ENCODE measurements at places on chromosomes 4 and X.

DNA sequence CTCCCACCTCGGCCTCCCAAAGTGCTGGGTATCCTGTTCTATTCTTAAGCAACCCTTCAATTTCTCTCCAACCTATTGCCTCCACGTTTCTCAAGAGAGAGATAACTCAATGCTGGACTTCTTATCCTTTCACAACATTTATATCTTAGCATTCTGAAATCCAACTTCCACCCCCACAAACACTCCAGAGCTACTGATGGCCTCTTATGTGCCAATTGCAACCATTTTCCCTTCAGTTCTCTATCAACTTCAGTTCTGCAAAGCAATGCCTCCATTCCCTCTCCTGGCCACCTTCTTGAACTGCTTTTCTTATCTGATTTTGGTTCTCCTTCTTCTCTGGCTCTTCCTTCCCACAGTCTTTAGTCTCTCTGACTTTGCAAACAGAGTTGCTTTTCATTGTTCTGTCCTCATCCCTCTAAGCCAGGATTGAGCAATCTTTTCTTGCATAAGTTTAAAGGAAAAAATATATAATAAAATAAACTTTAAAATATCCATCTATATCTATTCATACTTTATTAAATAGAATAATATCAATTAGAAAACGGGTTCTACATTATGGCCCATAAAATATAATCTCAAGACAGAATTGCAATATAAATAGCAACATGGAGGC, 3.6 kb upstream of the STBD1 start:
- DNase-seq = no peak

DNA sequence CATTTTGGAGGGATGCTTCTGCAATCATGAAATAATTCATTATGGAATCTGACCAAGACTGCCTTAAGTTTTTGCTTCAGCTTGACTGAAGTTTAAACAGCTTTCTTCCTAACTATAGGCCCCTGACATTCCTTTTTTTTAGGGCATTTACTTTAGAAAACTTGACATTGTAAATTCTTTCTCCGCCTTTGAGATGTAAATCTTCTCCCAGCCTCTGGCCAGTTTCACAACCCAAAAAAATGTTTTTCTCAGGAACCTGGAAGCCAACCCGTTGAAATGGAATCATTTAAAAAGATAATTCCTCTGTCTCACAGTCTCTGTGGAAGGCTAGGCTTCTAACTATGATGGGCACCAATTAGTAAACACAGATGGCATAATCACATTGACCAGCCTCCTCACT, 710.4 kb upstream of the PABPC4L start:
- no peak for DNase-seq

DNA sequence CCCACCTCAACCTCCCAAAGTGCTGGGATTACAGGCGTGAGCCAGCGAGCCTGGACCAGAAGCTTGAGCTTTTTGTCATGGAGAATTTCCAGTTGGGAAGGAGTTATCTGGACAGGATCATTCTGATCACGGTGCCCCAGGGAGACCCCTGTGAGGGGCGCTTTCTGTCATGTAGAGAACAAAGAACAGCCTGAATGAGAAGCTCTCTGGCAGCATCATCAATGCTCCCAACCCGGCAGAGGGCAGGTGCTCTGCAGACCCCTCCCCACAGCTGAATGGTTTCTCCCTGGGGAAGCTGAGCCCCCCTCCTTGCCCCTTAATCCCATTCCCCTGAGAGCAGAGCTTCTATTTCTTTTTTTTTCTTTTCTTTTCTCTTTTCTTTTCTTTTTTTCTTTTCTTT, 7.3 kb upstream of the CSF2RA start:
- no peak for DNase-seq

- no peak for DNase-seq
Measured at GRCh38 chr4:94577136-94577535, 125.4 kb downstream of the PDLIM5 start.

DNA sequence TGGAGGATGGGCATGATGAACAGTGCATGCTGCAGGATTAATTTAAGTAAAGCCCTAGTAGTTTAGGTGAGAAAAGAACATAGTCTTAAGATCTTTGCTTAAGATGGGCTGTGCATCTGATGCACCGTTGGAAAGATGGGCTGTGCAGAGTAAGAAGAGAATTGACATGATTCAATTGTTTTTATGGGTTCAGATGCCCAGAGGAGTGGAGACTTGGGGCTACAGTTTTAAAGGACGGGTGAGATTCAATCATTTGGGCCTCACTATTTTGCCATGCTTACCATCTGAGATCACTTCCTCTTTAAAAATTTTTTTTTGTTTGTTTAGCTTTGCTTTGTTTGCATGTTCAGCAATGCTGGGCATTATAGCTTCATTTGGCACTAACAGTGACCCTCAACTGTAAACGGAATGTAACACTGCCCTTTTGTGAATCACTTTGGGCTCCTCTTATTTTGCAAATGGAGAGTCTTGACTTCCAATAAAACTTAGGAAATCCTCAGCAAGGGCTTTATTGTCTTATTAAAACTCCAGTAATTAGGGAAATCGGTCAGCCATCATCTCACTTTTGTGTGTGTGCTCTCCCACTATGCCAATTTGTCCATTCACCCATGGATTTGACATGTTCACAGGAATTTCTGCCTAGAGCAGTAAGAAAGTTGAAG, 216.1 kb upstream of the TLL1 start:
- no peak for DNase-seq

DNA sequence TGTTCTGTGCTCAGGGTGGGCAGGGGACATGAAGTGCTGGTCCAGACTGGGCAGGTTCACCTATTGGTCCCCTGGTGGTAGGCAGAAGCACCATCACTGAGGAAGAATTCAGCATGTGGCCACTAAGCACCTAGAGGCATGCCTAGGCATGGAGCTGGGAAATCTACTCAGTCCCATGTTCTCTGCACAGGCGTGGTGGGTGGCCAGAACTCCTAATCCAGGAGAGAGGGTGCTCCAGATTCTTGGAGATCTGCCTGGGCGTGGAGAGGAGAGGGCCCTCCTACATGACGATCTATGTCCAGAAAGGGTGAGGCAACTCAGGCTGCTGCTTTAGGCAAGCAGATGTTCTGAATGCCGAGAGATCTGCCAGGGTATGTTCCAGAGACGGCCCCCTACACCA, 44.6 kb upstream of the MAGEC2 start:
- no peak for DNase-seq

DNA sequence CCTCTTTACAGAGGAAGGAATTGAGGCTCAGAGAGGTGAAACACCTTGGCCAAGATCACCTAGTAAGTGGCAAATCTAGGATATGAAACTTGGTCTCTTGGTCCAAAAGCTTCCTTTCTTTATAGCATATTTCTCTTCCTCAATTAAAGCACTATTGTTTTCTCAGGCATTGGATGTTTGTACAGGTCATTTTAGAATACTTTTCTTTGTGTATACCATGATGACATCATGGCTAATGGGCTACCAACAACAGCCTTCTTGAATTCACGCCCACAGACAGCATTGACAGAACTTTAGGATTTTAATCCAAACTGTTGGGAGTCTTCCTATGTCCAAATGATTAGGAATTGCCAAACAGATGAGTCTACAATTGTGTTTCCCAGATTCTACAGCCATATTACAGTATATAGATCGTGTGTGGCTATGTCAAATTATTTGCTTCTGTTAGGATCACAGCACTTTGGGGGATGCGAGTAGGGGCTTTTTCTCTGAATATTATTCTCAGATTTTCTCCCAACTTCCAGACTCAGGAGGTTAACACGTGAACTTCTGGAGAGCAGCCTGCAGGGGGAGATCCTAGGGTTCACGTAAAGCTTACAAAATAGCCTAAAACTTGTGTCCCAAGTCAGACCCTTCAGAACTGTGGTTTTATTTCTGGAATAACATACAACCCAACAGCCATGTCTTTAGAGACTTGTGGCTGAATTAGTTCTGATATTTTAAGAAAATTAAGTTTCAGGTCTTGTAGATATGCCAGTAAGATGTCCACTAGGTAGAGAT, 191.8 kb downstream of the SHROOM3 start:
- no peak for DNase-seq

DNA sequence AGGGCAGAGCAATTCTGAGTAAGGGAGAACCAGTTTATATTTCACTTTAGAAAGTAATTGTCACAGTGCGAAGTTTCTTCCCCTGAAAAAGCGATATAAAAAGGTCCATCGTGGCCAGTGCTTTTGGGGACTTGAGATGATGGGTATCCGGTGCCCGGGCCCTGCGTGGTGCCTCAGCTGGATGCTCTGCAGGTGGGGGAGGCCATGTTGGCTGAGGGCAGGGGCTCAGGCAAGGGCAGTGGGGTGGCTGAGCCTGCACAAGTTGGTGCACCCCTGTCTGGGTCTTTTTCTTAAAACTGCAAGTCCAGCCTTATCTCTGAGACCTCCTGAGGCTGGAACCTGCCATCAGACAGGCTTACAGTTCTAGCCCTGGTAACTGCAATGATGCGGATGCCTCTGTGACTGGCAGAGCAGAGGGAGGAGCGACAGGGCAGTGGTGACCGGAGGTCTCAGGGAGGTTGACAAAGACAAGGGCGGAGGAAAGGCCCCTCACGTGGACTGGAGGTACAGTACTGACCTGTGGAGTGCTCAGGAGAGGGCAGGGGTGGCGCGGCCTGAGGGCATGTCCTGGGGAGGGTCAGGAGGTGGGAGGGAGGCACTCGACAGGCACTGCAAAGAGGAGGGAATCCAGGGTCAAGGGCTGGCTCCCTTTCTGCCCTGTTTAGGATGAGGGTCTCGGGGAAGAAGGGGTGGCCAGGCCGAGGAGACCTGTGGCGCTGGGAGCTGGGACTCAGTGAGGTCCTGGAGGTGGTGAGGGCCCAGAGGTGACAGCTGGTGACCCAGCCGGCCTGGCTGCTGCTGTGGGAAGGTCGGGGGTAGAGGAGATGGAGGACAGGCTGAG, 1.8 kb downstream of the RGS12 start:
- no peak for DNase-seq

GRCh38 chrX:143536176-143536575, 18.9 kb upstream of the SPANXN3 start:
- DNase-seq = no peak

- DNase-seq = no peak
Measured at GRCh38 chrX:118496763-118497079, 1.1 kb downstream of the DOCK11 start.

DNA sequence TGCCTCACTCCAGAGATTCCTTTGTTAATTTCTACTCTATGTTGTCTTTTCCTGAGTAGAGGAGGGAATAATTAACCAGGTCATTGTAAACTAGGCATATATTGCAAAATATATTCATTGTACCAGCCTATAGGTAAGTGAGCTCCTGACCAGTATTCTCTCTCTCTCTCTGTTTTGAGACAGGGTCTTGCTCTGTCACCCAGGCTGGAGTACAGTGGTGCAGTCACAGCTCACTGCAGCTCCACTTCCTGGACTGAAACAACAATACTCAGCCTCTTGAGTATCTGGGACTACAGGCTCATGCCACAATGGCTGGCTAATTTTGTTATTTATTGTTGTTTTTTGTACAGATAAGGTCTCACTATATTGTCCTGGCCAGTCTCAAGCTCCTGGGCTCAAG, 198.3 kb downstream of the ARAP2 start:
- DNase-seq = no peak

DNA sequence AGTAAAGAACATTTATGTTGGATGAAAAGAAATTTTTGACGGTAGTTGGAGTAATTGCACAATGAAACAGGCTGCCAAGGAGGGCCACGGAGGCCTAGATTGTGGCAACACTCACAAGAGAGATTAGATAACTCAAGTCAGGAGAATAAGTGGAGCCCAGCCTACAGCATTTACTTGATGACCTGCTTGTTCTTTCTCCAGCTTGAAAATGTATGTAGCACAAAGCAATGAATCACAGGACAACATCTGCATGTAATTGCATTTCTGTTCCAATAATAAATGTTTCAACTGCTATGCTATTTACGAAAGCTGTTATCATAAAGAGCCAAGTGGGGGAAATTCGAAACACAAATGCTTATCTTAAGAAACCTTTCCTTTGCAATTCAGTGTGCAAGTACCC, 221.2 kb upstream of the MID1 start:
- no peak for DNase-seq

- DNase-seq = no peak
Measured at GRCh38 chr4:186225848-186226247, 1.5 kb upstream of the KLKB1 start.

DNA sequence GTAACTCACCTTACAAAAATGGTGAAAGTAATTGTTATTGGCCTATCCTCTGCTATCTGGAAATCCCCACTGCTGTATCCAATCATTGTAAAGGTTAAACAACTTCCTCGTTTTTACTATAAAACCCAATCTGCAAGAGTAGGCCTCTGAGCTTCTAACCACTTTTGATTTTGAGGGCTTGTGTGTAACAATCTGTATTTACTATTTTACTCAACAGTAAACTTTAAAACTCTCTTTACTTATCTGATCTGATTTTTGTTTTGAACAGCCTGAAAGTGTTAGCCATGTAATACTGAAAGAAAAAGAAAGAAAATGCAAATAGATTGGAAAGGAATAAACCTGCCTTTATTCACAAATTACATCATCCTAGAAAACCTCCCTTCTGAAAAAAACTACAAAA, 63.1 kb downstream of the SLC10A7 start:
- DNase-seq = no peak

GRCh38 chr4:121307445-121308327, 73.1 kb downstream of the QRFPR start:
- DNase-seq = no peak

DNA sequence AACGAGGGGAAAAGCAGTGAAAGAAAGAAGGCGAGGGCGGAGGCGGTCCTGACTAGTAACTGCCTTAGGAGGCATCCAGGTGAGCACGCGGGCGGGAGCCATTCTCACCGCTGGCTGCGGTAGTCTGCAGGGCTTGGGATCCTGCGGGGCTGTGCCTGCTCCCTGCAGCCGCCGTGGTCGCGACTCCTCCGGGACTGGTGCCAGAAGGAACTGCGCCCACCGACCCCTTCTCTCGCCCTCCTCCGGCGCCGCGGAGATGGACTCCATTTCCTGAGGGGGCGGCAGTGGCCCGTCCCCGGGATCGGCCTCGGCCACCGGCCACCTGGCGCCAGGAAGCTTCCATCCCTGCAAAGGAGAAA, 543 bp downstream of the NFXL1 start:
- no peak for DNase-seq

GRCh38 chr4:147596377-147596776, 20.8 kb upstream of the TMEM184C start:
- no peak for DNase-seq

DNA sequence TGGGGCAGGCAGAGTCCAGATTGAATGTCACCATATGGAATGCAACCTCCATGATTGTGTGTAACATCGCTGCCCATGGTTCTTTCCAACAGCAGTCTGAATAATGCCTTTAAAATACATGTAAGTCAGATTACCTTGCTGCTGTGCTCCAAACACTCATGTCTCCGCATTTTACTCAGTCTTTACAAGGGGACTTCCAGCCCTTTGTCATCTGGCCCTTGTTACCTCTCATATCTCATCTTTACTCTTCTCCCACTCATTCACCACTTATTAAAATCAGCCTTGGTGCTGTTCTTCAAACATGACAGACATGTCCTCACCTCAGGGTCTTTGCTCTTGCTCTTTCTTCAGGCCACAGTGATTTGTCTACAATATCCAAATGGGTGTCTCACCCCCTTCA, 200.4 kb upstream of the GYPA start:
- DNase-seq = no peak
